CD4-positive, alpha-beta T cell treated with Interleukin-4 for 4 hours (primary cell): ENCODE measurements at places on chromosomes 6 and 20.

DNA sequence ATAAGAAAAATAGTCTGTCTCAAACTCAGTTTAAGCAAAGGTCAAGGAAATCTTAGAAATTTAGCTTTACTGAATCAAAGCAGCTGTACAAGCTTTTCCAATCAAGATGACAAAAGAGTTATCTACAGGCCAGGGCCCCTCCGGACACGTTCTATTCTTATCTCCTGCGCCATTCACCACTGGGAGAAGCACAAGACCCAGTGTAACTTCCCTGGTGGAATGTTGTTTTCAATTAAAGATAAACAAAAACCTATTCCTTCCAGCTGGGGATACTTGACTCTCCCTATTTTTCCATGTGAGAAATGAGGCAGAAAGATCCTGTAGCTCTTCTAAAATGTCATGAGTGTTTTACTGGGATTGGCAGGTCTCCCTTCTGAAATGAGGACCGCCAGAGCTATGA, 123.3 kb downstream of the TBX18 start:
- DNase-seq: no peak

DNA sequence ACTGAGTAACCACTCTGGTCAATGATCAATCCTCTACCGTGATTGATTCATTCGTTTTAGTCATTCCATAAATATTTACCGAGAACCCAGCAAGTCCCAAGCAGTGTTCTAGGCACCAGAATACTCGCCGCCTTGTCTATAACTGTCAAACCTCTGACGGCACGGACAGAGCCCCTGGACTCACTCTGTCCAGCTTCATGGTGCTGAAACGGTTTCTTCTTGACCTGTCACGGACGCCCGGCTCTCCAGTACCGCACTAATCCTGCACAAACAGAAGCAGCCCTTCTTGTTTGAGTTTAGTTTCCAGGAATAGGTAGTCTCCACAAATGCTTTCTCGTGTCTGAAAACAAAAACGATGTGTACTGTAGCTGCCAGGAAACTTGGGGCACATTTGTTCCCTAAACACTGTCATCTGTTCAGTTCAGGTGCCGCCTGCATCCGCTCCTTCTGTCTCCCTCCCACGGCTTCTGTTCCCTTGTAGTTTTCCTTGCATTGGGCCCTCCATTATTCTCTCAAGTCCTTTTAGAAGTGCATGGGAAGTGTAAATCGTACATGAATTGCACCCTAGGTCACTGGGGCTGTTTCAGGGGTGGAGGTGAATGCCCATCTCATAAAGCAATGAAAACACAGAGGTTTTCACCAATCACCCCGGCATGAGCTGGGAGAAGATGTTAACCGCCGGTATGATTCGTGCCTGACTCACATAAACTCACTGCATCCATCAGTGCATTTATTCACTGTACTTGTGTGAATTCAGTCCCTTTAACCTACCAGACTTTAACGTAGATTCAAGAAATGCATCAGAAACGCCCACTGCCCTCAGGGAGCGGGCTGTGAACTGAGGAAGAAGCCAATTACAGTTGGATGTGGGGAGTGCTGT, 209.3 kb upstream of the CDH4 start:
- no peak for DNase-seq

DNA sequence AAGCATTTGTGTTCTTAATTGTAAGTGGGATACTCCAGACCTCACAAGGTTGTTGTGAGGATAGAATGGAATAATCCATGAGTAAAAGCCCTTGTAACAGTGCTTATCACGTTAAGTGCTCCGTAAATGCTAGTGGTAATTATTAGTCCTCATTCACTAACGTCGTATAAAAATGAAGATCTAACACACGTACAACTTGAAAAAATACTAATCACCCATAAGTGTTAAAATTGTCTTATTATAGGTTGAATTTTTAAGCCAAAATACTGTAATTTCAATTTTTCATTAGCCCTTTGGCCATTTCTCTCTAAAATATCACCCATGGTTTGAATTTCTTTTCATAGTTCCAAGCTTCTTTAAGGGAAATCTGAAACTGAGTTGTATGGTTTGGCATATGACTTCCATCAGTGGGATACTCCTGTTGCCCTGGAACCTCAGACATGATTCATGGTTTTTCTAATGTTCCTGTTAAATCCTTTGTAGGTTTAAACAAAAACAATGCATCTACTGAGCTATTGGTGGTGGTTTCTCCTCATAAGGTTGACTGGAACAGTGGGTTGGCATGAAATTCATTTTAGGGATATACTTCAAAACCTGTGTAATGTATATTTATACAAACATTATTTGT, 19.1 kb downstream of the XRN2 start:
- DNase-seq: no peak

DNA sequence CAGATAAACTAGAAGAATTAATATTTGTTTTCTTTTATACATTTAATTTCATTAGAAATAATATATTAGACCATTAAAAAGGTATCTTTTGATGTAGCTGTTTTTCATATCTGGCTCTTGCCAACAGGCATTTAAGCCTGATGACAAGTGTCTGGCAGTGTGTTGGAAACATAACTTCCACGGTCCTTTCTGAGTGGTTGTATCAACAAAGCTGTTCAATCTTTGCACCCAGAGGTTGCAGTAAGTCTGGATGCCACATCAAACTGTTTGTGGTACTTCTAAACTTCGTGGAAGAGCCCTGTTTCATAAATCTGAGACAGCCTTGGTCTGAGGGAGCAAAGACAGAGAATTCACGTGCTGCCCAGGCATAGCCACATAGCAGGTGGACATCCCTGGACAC, 197.4 kb downstream of the TRDN start:
- no peak for DNase-seq

DNA sequence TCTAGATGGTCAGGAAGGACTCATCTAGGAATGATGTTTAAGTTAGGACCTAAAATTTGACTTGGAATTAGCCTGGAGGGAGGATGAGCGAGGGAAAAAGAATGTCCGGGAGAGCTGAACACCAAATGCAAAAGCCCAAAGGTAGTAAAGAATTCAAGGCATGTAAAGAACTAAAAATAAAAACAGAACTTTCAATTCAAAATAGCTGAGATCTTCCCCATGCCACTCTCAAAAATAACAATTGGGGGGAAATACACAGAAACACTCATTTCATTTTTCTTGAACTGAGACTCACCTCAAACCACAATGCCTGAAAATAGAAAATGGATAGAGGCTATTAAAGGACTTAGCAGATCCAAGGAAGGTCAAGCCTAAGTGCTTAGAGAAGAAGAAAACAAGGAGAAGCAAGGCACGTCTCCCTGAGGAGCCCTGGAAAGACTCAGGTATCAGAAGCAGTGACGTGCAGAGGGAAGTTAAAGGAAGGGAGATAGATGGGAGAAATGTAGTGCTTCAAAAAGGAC, 10.4 kb downstream of the PXT1 start:
- no peak for DNase-seq

- no peak for DNase-seq
These were observed 63.6 kb downstream of the DZANK1 start for GRCh38 chr20:18403269-18403668.
